Activated naive CD4-positive, alpha-beta T cell treated with anti-CD3 and anti-CD28 coated beads, Interleukin-2, amount 10 ng/mL, durations not matched to agents 7 days and 5 days (primary cell): ENCODE measurements at places on chromosomes 2 and 18.
A peak's percentile ranks its signal among the peaks of the same experiment; 100 is the strongest.

- no peak for DNase-seq
These were observed 18.5 kb upstream of the CCNT2 start for GRCh38 chr2:134900151-134900550.

GRCh38 chr18:8616028-8616401 is 6.8 kb downstream of the RAB12 start:
- DNase-seq = no peak

DNA sequence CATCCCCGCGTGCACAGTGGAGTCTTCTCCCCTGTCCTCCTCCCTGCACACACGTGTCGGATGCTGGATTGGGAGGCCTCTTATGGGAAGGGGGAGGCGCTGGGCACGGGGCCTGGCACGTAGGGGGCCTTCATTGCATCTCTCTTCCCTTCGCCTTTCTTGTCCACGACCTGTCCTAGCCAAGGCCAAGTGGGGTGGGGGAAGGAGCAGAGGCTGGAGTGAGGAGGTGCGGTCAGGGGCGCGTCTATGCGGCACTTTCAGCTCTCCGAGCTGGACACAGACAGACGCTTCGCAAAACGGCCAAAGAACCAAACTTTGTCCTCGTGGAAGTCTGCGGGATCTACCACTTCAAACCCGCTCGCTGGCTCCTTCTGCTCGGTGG is 13.4 kb downstream of the ALPG start:
- DNase-seq = no peak

GRCh38 chr2:26770986-26771586 is 7.0 kb downstream of the SLC35F6 start:
- peak; percentile 43 for DNase-seq

- DNase-seq = no peak
These were observed 20.9 kb upstream of the CCDC150 start for GRCh38 chr2:196618661-196619060.

DNA sequence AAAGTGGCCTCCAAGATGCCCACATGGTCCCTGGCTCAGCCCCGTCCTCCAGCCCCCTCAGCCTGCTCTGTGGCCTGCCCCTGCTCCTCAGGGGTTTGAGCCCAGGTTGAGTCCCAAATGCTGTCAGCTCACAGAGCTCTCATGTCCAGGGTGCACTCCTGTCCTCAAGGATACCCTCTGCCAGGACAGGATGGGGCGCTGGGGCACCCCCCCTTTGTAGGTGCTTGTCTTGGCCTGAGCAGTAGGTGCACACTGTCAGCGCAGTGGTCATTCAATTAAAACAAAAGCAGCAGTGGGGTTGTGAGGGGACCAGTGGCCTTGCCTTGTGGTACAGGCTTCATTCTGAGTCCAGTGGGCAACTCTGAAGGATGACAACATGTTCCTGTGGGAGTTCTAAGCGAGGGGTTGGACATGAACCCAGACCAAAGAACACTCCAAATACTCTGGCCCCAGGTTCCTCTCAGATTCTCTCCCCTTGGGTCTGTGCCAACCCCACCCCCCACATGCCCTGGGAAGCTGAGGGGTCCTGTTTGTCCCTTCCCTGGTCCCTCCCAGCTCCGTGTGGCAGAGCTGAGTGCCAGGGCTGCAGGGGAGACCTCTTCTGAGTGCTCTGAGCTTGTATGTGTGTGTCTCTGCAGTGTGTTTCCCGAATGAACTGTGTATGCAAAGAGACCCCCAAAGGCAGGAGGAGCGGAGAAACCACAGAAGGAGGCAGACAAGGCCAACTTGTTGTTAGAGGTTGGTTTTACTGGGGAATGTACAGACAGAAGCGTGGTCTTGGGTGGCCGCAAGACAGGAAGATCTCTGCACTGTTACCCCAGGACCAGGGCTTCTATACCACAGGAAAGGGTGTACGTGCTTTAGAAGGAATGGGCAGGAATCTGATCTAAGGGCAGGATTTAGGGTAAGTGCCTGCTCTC is 155.6 kb upstream of the HS6ST1 start:
- DNase-seq = no peak

DNA sequence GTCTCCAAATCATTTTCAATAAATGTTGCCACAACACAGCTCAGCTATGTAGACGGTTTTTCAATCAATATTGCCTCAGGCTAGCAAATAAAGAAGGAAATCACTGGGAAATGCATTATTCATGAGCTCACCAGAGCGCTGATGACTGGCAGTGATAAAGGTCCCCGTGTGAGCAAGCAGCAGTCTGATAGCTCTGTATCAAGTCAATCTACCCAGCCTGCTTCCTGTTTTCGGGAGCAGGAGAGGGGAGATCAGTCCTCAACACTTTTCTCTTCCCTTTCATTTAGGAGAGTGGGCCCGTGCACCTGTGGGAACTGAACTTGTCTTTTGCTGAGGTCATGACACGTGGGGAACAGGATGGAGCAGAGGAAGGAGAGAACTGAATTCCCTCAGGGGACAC is 253.9 kb upstream of the SIX2 start:
- no peak for DNase-seq

DNA sequence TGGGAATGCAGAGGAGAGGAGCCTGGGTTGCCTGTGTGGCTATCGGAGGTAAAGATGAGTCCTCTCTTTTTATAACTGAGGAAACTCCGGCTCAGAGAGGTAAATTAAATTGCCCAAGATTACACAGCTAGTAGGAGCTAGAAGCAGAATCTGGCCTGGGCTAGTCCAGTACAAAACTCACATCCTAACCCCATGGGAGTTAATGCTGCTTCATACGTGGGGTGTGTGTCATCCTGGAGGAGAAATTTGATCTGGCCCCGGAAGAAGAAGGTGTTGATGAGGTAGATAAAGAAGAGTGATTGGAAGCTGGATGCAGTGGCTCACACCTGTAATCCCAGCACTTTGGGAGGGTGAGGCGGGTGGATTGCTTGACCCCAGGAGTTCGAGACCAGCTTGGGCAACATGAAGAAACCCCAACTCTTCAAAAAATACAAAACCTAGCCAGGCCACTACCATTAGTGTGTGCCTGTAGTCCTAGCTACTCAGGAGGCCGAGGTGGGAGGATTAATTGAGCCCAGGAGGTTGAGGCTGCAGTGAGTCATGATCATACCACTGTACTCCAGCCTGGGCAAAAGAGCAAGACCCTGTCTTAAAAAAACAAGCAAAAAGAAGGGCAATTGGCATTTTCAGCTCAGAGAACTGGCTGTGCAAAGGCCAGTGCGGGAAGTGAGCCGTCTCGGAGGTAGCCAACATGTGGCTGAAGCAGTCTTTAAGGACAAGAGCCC is 33.7 kb downstream of the CTIF start:
- no peak for DNase-seq

GRCh38 chr2:113011108-113011507 is 5.8 kb downstream of the IL36A start:
- DNase-seq = no peak

GRCh38 chr2:157093666-157094065 is 163.8 kb upstream of the GALNT5 start:
- DNase-seq = no peak

- DNase-seq = no peak
These were observed 9.9 kb downstream of the PLA2R1 start for GRCh38 chr2:160052531-160052930.

DNA sequence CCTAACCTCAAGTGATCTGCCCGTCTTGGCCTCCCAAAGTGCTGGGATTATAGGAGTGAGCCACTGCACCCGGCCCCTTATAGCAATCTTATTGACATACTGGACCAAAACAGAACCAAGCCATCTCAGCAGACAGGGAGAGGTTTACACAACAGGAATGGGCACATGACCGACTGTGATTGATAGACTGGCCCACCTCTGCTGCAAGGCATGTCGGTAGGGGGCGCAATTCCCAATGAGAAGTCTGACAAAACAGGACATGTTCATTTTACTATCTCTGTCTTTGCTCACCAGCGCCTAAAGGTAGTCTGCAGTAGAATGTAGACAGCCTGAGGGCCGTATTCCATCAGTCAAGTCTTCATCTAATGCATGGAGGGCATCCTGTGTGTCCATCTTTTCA is 2.0 kb downstream of the LYPD6B start:
- peak; percentile 59 for DNase-seq

DNA sequence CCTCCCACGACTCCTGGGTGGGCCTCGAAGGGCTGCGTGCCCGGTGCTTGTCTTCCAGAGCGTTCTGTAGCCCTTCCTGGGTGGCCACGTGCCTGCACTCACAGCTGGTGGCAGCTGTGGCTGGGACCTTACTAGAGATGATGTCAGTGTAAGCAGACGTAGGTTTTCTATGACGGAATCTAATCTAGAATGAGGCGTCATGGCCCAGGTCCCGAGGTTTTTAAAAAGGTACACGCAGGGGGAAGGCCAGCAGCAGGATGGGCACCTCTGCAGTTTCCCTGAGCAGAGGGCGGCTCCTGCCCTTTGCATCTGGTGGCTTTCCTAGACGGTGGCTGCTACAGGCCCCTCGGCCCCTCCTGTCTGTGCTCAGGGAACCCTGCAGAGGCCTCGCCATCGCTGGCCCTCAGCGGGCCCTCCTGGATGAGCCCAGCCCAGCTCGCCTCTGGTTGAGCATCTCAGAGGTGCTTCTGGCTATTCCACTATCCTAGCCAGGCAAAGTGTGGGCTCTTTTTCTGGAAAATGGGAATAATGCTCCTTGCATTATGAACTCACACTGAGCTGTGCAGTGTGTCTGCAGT is 49.6 kb upstream of the PXDN start:
- DNase-seq = no peak

- DNase-seq = no peak
These were observed 42.4 kb downstream of the TNS1 start for GRCh38 chr2:217960351-217960750.
